ENCODE measurements at places on chromosomes 1 and 21.

- DNase-seq = peak; percentile 98
These were observed 38.8 kb upstream of the SRSF10 start for GRCh38 chr1:24018611-24019580.

DNA sequence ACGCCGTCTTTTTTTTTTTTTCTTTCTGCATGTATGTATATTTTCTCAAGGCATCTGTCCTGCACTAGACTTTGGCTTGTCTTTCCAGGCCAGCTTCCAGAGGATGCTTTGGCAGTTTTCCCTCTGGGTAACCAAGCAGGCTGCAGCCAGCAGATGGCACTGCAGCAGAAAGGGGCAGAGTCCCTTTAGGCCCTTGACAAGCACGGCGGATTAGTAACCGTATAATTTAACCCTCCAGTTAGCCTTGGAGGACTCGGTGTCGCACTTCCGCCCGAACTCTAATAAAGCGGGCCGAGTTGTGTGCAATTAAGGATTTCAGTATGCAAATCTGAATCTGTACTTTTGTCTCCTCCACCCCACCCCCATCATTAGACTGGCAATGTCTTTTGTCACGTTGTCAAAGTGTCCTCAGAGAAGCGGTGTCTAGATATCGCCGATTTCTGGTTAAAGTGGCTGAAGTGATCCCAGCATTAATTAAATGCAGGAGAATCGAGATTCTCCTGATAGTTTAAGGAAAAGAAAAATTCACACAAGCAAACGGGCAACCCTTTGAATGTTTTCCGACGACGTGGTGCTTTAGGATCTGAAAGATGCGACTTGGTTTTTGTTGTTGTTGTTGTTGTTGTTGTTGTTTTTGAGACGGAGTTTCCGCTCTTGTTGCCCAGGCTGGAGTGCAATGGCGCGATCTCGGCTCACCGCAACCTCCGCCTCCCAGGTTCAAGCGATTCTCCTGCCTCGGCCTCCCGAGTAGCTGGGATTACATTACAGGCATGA, 1.1 kb upstream of the TMEM167B start:
- peak; percentile 35 for DNase-seq

DNA sequence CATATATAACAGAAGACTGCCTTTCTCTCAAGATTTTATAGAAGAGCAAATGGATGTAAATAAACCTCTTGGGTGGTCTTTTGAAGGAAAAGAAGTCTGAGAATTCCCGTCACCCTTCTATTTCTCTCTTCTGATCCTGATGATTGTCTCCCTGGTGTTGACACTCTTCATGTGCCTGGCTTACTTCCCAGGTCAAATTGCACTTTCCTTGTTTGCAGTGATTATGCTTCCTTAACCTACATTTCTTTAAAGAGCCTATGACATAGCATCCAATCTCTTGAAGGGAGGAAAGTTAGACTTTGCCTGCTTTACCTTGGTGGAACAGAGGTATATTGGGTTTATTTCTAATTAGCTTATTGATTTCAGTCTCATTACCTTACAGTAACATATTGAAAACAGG, 80.1 kb downstream of the LRRC53 start:
- DNase-seq = no peak

GRCh38 chr1:109948285-109948630, 36.3 kb upstream of the AHCYL1 start:
- DNase-seq = no peak

GRCh38 chr1:42529724-42530181, 66.7 kb downstream of the CCDC30 start:
- DNase-seq = peak; percentile 36

DNA sequence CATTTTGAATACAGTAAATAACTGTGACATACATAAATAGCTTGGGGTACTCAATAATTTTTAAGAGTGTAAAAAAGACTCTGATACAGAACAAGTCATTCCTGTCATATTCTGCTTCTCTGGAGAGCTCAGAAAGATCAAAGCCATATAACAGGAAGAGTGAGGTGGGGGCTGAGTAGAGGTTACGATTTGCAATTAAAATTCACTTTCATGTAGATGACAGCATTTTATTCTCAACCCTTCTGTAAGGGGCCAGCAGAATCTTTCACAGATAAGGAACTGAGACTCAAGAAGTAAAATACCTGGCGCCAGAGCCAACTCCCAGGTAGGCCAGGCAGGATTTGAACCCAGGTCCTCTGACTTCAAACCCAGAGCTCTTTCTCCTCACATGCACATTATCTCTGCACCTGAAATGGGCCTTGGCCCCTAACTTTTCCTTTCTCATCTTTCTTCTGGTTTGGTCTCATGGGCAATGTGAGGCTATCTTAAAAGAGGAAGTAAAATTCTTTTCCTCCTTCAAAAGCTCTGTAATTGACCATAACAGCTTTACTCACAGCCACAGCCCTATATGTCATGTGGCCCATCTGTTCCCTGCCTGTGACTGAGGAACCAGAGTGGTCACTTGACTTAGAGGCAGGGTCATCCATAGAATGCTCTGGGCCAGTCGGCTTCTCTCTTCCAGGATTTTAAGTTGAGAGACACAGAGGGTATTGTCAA, 80.9 kb upstream of the SYT6 start:
- DNase-seq = no peak

- no peak for DNase-seq
These were observed 40.1 kb upstream of the PUM1 start for GRCh38 chr1:31105646-31106045.

- DNase-seq = no peak
These were observed at the start of gene LRRC53 for GRCh38 chr1:74512170-74512915. Gene LRRC53 (minus strand): TSS chr1:74512611. CDS start chr1:74483349, 29,262 bp downstream.

Data from dermis microvascular lymphatic vessel endothelial cell (primary cell).